ENCODE measurements at places on chromosomes 3 and 15.

GRCh38 chr15:64026591-64026990 lies 19.7 kb downstream of the DAPK2 start:
- DNase-seq: no peak

DNA sequence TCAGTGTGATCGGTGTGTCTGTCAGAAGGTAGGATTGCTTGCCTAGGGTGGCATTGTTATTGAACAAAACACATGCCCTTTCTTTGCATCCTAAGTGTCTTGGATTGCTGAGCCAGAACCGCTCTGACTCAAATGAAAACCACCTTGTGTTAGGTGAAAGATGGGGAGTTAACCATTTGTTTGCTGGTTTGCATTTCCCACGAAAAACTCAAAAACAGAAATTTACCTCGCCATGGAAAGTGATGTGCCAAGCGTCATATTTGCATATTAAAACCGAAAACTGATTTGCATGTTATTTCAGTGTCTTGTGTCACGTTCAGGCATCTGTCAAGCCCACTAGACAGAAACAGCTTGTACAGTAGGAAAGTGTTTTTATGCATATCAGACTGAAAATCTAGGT lies 474.6 kb upstream of the TPRG1 start:
- DNase-seq: no peak

- DNase-seq: no peak
These were observed 73.3 kb downstream of the NSMCE3 start for GRCh38 chr15:29196290-29196689.

DNA sequence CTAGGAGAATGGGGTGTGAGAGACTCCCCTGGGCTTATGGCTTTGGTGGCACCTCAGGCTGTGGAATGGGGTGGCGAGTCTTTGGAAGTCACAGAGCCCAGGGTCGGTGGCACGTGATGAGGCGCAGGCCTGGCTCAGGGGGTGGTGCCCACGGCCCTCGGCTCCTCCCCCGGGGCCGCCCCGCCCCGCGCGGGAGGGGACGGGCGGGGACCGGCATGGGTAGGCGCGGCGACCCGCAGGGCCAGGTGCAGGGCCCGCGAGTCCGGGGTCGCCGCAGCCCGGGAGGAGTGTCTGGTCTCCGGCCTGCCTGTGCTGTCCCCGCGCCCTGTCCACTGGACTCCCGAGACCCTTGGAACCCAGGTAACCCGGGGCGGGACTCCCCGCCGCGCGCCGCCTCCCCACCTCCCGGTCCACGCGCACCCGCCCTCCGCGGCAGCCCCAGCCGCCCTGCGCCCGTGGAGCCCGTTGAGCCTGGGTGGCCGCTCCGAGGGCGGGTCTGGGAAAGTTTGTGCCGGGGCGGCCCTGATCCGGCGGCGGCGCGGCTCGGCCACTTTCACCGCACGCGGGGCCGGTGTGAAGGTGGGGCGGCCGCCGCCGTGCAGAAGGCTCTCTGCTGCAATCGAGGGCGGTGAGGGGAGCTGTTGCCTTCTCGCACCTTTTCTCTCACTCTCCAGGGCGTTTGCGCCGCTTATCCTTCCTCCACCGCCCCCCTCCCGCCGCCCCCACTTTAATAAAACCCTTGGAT lies at the start of gene PAQR5:
Gene PAQR5, plus strand, starts transcription at position 216 of the 745 bp plus-strand sequence. CDS start 61,169 bp downstream, outside the sequence.
- DNase-seq: no peak

GRCh38 chr3:130969621-130970020 lies 57.0 kb downstream of the ASTE1 start:
- no peak for DNase-seq

- no peak for DNase-seq
These were observed 1052.4 kb downstream of the TUSC7 start for GRCh38 chr3:117761703-117762620.

GRCh38 chr3:184354754-184355153 lies 6.7 kb downstream of the CLCN2 start:
- DNase-seq: no peak

- DNase-seq: no peak
These were observed 4.8 kb downstream of the SRGAP3 start for GRCh38 chr3:9244495-9245183.

- DNase-seq: no peak
These were observed 801.6 kb downstream of the CADM2 start for GRCh38 chr3:85760342-85760741.

Measured in hindlimb muscle (tissue), 1 donor.